ENCODE measurements at places on chromosomes 13 and 19. TPM values are rescaled to one million over a fixed set of nuclear protein-coding genes. Genes with fewer than 3 reads are reported as not detected.
A peak's percentile ranks its signal among the peaks of the same experiment; 100 is the strongest.

The KLHL1 gene
- not detected for total RNA-seq

The RNF126 gene
- 61.9 TPM for total RNA-seq

The GNG8 gene
- not detected for total RNA-seq

The CCNE1 gene
- total RNA-seq: 4.6 TPM

The PSG1 gene
- not detected for total RNA-seq

The CAPS gene
- total RNA-seq: 8.5 TPM

DNA sequence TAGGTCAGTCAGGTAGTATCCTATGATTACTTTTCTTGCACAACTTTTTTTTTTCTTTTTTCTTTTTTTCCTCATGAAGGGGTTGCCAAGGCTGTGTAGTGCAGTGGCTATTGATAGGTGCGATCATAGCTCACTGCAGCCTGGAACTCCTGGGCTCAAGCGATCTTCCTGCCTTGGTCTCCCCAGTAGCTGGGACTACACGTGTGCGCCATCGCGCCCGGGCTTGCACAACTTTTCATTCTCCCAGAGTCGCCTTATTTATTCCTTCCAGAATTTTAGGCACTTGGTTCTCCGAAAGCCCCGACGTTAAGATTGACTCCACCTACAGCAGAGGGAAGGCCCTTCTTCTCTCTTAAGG is 867 bp upstream of the ZNF613 start:
- peak overlapping the region; percentile 75 for H3K27ac ChIP-seq
- peak overlapping the region; percentile 90 for H3K4me3 ChIP-seq
- peaks cover 12% of the 10 kb centered on the region for H3K4me1 ChIP-seq
- H3K36me3 ChIP-seq: peaks cover 10% of the 10 kb centered on the region
- H3K27me3 ChIP-seq: no peaks in the 10 kb centered on the region

DNA sequence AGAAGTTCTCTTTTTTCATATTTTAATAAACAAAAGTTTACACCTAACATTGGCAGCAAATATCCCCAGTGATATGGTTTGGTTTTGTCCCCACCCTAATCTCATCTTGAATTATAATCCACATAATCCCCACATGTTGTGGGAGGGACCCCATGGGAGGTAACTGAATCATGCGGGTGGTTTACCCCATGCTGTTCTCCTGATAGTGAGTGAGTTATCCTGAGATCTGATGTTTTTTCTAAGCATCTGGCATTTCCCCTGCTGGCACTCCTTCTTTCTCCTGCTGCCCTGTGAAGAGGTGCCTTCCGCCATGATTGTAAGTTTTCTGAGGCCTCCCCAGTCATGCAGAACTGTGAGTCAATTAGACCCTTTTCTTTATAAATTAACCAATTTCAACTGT is 214.7 kb downstream of the SLITRK1 start:
- H3K27ac ChIP-seq: no peak overlapping the region
- no peaks in the 10 kb centered on the region for H3K36me3 ChIP-seq
- no peaks in the 10 kb centered on the region for H3K4me1 ChIP-seq

DNA sequence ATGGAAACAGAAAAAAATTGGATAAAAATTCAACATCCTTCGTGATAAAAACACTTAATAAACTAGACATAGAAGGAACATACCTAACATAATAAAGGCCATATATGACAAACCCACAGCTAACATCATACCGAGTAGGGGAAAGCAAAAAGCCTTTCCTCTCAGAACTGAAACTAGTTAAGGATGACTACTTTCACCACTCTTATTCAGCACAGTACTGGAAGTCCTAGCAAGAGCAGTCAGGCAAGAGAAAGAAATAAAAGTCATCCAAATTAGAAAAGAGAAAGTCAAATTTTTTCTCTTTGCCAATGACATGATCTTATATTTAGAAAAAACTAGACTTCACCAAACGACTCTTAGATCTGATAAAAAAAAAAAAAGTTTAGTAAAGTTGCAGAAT is 25.8 kb upstream of the SLC7A9 start:
- peaks cover 11% of the 10 kb centered on the region for H3K36me3 ChIP-seq
- H3K4me3 ChIP-seq: no peak overlapping the region
- H3K4me1 ChIP-seq: no peaks in the 10 kb centered on the region
- DNase-seq: no peak

GRCh38 chr13:60654415-60654814 is 257.4 kb downstream of the TDRD3 start:
- H3K27me3 ChIP-seq: no peaks in the 10 kb centered on the region
- no peaks in the 10 kb centered on the region for H3K4me1 ChIP-seq
- DNase-seq: no peak
- H3K27ac ChIP-seq: no peak overlapping the region
- no peak overlapping the region for H3K4me3 ChIP-seq
- H3K36me3 ChIP-seq: no peaks in the 10 kb centered on the region

DNA sequence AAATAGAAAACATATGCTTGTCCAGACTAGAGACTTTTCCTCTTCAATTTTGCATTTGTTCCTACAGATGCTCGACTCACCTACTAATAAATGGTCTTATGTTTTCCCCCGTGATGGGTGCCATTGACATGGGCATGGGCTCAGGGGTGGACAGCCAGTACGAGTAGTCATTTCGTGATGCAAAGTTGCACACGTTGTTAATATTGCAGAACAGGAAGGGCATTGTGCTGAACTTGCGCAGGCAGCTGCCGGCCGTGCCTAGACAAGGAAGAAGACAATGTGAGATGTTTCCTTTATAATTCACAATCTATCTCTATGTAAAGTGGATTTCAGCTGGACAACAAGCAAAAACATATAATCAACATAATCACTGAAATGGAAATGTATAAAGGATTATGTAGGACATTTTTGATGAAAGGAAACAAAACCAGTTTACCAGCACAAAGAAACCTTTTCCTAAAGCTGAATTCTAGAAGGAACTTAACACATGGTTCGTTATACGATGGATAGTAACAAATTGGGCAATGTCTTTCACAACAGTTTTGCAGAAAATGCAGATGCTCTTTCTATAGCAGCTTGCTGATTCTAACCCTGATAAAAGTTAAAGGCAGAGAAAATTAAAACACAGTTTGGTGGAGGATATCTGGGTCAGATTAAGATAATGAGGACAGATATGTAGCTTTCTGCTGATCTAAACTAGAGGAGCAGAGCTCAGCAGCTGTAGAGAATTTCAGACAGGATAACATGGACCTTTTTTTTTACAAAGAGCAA is 145.7 kb downstream of the COL4A1 start:
- H3K27me3 ChIP-seq: no peaks in the 10 kb centered on the region
- H3K4me1 ChIP-seq: no peaks in the 10 kb centered on the region
- peaks cover 92% of the 10 kb centered on the region for H3K36me3 ChIP-seq
- no peak for DNase-seq
- no peak overlapping the region for H3K4me3 ChIP-seq

- no peak overlapping the region for H3K4me3 ChIP-seq
- H3K36me3 ChIP-seq: no peaks in the 10 kb centered on the region
- no peak overlapping the region for H3K27ac ChIP-seq
- no peaks in the 10 kb centered on the region for H3K27me3 ChIP-seq
- no peaks in the 10 kb centered on the region for H3K4me1 ChIP-seq
Measured at GRCh38 chr13:83895994-83896580, 13.8 kb upstream of the SLITRK1 start.

DNA sequence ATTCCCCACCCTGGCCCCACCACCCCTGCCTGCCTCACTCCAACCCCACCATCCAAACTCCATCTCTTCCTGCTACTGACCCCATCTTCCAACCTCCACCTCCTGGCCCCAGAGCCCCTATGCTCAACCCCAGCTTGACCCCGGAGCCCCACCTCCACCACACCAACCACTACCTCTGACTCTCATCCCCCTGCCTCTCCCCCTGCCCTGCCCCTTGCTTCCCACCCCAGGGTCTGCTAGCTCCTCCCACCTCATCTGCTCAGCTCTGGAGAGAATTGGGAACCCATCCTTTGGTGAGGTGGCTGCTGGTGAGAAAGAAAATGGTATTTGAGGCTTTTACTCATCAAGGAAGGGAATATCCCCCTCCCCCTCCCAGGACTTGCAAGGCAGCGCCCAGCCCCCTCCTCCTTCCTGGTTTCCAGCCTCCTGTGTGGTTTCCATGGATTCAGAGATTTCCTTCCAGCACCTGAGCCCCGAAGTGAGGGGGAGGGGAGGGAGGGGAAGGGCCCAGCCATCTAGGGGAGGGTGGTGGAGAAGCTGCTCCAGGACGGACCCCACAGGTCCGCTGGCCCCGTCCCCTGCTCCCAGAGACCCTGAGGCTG is 11.4 kb upstream of the PEPD start:
- H3K36me3 ChIP-seq: no peaks in the 10 kb centered on the region

DNA sequence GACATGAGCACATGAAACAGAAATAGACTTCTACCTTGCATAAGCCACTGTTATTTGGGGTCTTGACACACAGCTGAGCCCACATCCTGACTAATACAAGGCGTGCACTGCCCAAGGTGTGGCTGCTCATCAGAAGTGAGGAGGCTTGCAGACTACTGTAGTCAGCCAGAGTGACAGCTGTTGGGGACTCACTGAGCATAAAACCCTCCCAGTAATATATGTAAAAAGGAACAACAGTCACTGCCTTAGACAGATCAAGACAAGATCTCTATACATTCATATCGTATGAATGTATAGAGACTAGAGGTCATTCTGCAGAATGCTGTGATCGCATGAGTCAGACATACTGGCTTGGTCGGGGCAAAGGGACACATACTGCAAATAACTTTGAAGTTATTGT is 4.1 kb upstream of the C1QTNF9B start:
- H3K36me3 ChIP-seq: no peaks in the 10 kb centered on the region
- no peaks in the 10 kb centered on the region for H3K27me3 ChIP-seq
- H3K27ac ChIP-seq: no peak overlapping the region
- peaks cover 8% of the 10 kb centered on the region for H3K4me1 ChIP-seq
- no peak overlapping the region for H3K4me3 ChIP-seq
- no peak for DNase-seq

DNA sequence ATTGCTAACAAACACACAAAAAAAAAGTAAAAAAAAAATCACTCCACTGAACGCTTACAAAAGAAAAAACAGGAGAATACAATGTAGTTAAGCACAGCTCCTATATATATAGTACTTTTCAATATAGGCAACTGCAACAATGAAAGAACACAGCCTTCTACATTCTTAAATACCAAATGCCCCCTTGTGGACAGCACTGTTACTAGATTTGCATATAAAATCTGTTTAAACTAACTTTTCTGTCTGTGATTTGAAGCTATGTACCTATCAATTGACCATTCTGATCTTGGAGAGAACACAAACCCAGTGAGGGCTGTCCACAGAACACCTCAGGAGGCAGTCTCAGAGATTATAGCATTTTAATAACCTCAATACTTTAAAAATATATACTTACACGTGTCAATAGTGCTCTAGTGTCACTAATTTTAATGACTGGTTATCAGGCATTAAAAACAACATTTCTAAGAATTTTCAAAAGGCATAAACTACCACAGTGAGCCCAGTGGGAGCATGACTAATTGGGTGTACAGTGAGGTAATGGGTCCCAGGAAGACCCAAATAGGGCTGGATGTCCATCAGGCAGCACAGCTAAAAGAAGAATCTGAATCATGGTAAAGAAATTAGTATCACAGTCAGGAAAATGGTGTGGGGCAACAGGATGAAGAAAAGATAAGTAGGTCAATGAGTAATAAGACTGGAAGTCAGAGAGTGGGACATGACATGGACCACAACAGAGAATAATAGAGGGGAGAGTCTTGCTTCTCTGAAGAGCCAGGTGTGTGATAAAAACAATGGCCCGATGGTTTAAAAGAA is 22.2 kb downstream of the CCDC169 start:
- no peaks in the 10 kb centered on the region for H3K36me3 ChIP-seq
- no peaks in the 10 kb centered on the region for H3K27me3 ChIP-seq
- no peak overlapping the region for H3K4me3 ChIP-seq
